ENCODE measurements at places on chromosomes 7 and 10.
A peak's percentile ranks its signal among the peaks of the same experiment; 100 is the strongest.

- DNase-seq: no peak
Observed at GRCh38 chr7:156666368-156667109, 26.0 kb downstream of the RNF32 start.

GRCh38 chr10:15719899-15720634 lies at the start of gene ITGA8:
TSS of gene ITGA8 (minus strand) at chr10:15719922. CDS start at chr10:15719771, 151 bp downstream.
- no peak for DNase-seq

GRCh38 chr7:81029511-81029910 lies 110.7 kb upstream of the SEMA3C start:
- DNase-seq: no peak

DNA sequence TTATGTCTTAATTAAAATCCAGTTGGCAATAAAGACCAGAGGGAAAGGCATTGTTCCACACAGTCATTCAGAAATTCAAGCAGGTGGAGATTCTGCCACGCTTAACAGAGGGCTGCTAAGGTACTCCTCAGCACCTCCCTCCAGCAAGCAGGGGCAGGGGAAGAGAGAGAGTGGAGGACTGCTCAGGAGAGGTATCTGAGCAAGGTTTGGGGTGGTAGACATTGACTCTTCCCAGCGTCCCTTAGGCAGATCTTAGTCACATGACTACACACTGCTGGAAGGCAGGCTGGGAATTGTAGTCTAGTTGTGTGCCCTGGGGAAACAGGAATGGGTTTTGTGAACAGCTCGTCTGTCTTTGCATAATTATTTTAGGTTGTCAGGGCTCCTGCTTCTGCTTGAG lies 181.6 kb downstream of the NPSR1 start:
- DNase-seq: no peak

DNA sequence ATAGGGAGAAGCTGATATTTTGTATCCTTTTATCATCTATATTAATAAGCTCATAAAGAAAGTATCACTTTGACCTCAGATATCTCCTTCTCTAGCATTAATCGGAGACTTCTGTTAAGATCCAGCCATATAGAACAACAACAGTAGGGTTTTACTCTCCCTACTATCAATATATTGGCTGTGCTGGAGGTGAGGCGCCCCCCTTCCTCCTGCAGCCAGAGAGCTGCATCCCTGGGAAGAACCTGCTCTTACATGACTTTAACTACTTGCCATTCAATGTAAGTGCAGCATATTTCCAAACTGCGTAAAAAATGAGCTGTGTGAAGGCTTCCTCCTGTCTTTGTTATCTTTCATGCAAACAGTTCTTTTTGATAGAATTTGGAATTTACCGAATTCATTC lies 247.8 kb downstream of the SDK1 start:
- no peak for DNase-seq

GRCh38 chr7:112985377-112985987 lies 101.1 kb downstream of the GPR85 start:
- DNase-seq: no peak

- no peak for DNase-seq
Observed at GRCh38 chr10:60908031-60908430, 36.0 kb downstream of the RHOBTB1 start.

DNA sequence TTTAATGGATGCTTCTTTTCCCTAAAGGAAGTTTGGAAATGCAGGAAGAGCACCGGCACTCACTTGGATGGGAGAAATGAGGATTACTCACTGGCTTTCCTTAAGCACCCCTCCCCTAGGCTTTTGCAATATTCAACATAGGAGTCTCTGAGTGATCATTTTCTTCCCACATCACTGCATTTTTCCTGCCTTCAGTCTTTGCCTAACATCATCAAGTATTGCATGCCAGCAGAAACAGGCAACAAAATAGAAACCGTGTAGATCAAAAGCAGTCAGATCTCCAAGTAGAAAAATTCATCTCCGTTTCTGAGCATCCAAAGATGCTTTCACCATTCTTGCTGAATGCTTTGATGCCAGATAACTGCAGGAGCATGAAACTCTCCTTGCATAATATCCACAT lies 119.9 kb downstream of the ADCYAP1R1 start:
- no peak for DNase-seq

DNA sequence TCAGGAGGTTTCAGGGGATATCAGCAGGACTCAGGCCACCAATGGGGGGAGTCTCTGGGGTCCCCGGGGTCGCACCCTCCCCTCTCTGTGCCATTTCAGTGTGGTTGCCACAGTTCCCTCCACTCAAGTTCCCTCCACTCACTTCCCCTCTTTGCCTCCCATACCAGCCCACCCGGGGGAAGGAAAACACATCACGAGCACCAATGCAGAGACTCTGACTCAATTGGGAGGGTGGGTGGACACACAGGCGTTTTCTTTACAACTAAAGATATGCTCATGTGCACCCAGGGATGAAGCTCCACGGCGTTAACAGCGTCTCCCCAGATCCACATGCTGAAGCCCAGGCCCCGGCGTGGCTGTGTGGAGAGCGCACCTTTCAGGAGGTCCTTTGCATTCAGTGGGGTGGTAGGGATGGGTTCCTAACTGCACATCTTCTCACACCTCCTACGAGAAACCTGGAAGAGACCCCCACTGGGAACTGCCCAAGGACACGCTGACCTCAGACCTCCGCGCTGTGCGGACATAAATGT lies 254.1 kb downstream of the ZMYND11 start:
- no peak for DNase-seq

DNA sequence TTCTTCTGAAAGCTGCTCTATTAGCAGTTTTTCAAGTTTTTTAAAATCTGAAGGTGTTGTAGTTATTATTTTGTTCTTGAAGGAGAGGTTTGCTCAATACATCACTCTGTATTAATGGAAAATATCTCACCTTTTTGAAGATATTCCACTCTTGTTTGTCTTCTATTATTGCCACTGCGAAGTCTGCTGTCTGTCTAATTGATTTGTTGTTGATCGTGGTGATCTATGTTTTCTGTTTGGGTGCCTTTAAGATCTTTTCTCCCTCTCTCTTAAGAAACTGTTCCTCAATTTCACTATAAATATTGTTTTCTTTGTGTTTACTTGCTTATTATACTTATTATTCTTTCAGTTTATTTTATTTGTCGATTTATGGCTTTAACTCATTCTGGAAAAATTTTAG lies 64.9 kb upstream of the FZD8 start:
- no peak for DNase-seq

- DNase-seq: no peak
Observed at GRCh38 chr7:559396-559705, 39.7 kb upstream of the PDGFA start.

DNA sequence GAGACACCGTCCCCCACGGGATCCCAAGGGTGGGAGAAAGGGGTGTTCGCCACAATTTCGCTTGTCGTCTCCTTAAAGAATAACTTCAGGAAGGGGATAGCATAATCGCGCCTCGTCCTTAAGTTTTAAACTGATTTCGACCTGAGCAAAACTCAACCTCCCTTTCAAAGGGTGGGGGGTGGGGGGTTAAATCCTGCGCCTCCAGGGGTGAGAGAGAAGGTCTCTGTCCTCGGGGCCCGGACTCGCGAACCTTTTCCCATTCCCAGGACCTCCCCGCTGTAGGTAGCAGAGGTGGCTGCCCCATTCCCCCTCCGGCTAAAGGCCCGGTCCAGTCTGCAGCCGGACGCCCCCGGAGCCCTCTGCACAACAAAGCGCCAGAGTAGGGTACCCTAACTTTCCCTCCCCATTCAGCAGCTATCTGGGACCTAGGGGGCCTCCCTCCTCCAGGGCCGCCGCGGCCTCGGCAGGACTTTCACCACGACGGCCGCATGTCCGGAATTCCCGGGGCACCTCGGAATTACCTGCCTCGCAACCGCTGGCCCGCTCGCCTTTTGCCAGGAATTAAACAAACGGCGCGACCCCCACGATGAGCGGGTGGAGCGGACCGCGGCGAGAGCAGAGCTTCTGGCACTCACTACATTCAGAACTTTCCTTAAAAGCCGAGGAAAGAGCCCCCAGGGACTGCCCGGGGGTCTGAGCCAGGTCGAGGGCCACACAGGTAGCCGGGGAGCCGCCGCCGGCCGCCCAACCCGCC lies 1.7 kb downstream of the CDK6 start:
- DNase-seq: peak; percentile 55

DNA sequence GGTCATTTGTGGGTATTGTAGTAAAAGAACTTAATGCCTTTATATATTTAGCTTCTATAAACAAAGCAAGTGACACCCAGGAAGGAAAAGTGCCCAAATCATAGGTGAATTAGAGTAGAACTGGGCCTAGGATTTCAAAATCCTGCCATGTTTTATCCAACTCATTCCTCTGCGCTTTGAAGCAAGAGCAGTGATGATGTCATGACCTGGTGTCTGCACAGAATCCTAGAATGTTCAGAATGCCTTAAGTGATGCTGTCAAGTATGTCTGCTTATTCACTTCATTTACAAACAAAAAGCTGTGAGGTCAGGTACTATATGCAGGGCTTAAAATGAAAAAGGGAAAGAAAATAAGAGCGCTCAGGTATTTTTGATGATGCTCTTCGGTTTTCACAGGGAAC lies 737.2 kb upstream of the ANKRD30A start:
- no peak for DNase-seq
